Sigmoid colon (tissue), 7 donors: ENCODE measurements at places on chromosomes 5 and 9. TPM values are rescaled to one million over a fixed set of nuclear protein-coding genes. Genes with fewer than 3 reads are reported as not detected.

Gene CAVIN4
- 1.1 TPM for total RNA-seq

Gene PCSK5
- total RNA-seq = 8.1 TPM

Gene BAAT
- not detected for total RNA-seq

Gene IFNE
- total RNA-seq = not detected

Gene PDE8B
- total RNA-seq = 6.1 TPM

Gene CREB3
- 73.1 TPM for total RNA-seq

Gene LRRTM2
- 1.1 TPM for total RNA-seq

Gene OMD
- total RNA-seq = 6.5 TPM

DNA sequence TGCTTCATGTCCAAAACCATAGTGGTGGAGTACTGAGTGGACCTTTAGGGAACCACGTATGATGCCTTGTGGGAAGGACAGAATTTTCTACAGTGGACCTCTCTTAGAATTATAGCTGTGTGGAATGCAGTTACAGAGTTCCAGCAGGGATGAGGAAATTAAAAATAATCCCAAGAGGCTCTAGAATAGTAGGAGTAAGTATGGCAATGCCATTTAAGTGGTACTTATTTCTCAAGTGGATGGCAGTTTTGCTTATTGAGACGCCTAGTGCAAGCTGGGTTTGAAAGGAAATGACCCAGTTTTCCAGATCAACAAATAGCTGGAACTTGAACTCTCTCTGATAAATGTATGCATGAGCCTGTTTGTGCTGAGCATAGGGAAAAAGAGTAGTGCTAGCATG lies 431.6 kb downstream of the PRR16 start:
- DNase-seq = no peak

- peak; percentile 79 for DNase-seq
Measured at GRCh38 chr5:142803428-142804125, 33.4 kb downstream of the ARHGAP26 start.

DNA sequence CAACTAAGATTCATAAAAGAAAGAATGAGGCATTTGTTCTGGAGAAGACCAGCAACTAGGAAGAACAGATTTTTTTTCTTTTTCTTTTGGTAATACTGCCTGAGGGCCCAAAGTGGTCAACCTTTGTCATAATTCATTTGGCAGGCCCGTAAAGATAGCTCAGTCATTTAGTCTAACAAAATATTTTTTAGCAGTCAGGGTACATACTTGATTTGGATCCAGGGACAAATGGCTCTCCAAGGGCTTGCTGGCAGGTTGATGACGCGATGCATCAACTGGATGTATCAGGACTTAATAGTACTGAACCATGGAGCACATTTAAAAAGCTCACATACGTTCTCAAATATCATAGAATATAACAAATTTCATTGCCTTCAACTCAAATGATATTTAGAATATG lies 203.4 kb upstream of the ZNF608 start:
- no peak for DNase-seq

GRCh38 chr5:133839721-133840120 lies 128.7 kb downstream of the C5orf15 start:
- no peak for DNase-seq

GRCh38 chr5:99646011-99646647 lies 717.3 kb upstream of the CHD1 start:
- no peak for DNase-seq

DNA sequence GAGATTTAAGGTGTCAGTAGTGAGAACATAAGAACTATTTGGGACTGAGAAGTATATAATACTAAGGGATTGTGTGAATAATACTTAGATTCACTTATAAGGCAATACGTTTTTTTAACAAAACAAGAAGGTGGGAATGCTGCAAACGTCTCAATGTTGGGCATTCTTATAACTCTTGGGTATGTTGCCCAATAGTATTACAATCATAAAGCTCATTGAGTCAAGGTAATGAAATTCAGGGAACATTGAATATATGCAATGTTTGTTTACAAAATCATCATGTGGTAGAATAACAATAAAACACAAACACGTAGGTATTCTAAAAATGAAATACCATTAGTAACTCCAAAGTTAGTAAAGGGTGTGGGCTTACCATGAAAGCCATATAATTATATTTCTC lies 400.7 kb downstream of the KIAA0825 start:
- no peak for DNase-seq

GRCh38 chr9:34948451-34948850 lies 9.6 kb upstream of the PHF24 start:
- no peak for DNase-seq

DNA sequence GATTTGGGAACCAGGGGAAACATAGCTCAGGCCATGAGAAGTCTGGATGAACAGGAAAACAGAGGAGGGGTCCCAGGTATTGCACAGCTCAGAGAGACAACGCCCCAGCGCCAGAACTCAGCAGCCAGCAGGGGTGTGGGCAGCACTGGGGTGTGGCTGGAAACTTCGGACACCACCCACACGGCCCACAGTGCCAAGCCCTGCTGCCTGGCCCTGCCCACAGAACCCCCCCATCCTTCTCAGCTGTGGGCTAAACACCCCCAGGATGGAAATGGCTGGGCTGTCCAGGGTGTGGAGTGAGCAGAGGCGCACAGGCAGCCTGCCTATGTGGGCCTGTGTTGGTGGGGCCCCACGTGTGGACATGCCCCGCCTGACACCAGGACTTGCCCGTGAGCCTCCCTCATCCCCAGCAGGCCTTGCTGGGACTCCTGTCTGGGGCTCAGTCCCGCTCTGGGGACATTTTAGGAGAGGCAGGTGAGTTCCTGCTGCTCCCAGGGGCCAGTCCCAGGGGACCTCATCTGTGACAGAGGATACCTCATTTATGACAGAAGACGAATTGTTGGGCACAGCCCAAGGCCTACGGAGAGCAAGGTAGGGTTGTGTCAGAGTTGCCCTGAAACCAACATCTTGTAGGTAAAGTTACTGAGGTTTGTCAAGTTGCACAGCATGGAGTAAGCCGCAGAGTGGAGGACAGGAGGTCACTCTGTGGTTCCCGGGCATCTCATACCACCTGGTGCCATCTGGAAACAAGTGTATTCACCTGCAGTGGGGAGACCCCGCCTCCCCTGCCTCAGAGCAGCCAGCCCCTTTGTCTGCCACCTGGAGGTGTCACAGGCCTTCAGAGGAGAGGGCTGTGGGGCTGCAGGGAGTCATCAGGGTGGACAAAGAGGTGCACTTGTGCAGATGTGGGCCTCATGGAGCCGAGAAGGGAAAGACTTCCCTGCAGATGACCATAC lies 183.2 kb downstream of the AUH start:
- no peak for DNase-seq

- DNase-seq = no peak
Measured at GRCh38 chr9:104075801-104076753, 18.0 kb upstream of the SMC2 start.

DNA sequence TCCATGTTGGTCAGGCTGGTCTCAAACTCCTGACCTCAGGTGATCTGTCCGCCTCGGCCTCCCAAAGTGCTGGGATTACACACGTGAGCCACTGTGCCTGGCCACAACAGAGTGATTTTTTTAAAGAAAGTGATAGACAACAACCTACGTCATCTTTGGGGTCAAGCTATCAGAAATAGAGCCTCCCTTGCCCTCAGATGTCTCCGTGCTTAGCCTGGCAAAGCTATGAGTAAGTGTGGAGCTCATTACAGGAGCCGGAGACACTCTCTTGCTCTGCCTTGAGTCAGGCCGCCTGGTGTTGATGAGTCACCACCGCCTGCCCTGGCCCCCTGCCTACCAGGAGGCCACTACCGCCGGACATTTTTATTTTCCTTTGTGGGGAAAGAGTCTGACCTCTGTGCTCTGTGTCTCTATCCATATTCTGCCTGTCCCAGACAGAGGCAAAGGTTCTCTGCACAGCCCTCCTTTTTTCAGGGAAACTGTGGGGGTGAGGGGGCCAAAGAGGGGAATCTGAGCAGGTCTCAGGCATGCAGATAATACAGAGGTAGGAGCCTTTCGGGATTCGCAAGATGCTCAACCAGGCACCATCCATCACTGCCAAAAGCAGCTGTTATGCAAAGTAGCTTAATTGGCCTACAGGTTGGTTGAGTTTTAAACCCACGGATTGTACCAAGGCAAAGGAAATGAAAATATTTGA lies 123.7 kb upstream of the CPEB4 start:
- DNase-seq = peak; percentile 91

DNA sequence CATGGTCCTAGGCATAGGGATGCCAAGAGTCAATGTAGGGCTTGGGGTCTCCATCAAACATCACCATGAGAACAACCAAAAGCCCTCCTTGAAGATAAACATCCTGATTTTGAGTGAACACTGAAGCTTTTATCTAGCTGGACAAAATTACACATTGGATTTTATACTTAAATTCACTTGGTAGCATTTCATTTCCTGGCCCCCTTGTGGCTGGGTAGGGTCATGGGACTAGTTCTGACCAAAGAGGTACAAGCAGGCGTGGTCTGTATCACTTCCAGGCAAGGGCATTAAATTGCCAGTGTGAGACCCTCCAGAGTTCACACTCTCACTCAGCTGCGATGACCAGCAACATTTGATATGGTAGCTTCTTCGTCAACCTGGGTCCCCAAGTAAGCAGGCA lies 320.3 kb downstream of the ACTL7B start:
- DNase-seq = no peak

- DNase-seq = peak; percentile 61
Measured at GRCh38 chr5:334903-335739, 13.6 kb downstream of the AHRR start.

DNA sequence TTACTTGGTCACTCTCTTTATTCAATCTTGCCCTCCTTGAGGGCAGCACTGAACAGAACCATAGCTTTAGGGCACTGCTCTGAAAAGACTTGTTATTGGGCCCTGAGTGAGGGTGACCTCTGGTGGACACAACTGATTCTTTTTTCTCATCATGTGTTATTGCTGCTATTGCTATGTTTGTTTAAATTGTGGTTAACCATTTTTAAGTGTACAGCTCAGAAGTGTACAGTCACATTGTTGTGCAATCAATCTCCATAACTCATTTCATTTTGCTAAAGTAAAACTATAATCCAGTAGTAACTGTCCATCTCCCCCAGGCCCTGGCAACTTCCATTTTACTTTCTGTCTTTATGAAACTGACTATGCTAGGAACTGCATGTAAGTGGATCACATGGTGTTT lies 351.1 kb upstream of the RIOK2 start:
- DNase-seq = no peak

DNA sequence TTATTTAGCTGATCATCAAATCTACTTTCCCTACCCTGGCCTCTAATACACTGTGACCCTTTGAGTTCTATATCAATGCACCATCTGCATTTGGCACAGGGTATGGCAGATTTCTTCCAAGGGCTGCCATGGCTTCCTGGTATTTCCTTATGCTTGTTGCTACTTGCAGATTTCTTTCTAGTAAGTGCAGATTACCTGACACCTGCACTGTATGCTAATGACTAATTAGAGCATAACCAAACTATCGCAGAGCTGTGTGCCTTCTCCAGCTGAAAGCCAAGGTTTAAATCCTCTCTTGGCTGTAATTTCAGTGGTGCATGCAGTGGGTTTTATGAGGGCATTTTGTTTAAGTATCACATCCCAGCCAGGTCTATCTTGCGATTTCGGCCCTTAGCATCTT lies 293.7 kb downstream of the KIF4B start:
- DNase-seq = no peak

DNA sequence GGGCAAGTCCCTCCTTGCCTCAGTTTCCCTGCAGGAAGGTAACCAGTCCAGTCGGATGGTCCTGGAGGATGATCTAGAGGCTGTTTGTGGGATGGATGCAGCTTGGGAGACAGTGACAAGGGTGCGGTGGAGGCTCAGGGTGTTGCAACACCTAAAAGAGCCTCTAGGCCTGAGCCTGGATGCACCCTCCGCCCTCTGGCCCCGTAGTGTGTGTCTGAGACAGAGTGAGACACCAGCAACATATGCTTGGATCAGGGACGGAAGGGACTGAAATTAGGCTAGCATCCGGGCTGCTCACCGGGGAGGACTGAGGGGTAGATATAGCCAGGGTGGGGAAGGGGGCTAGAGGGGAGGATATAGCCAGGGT lies 1.1 kb downstream of the CRAT start:
- peak; percentile 86 for DNase-seq

DNA sequence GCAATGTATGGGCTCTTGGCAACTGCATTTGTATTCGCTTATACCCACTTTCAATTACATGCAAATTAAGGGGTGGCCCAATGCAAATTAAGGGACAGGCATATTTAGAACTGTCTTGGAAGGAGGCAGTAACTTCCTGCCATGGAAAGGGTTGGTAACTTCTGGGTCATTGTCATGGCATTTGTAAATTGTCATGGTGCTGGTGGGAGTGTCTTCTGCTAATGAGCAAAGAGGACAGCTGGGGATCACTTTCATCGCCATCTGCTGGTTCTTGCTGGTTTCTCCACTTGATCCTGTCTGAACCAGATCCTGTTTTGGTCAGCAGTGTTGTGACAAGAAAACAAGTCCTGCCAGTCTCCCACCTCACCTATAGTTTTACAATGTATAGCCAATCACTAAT lies 23.3 kb upstream of the UGT3A2 start:
- DNase-seq = no peak

GRCh38 chr9:70007831-70008230 lies 35.8 kb upstream of the MAMDC2 start:
- DNase-seq = no peak

GRCh38 chr9:4984171-4984620 lies 876 bp upstream of the JAK2 start:
- DNase-seq = no peak

DNA sequence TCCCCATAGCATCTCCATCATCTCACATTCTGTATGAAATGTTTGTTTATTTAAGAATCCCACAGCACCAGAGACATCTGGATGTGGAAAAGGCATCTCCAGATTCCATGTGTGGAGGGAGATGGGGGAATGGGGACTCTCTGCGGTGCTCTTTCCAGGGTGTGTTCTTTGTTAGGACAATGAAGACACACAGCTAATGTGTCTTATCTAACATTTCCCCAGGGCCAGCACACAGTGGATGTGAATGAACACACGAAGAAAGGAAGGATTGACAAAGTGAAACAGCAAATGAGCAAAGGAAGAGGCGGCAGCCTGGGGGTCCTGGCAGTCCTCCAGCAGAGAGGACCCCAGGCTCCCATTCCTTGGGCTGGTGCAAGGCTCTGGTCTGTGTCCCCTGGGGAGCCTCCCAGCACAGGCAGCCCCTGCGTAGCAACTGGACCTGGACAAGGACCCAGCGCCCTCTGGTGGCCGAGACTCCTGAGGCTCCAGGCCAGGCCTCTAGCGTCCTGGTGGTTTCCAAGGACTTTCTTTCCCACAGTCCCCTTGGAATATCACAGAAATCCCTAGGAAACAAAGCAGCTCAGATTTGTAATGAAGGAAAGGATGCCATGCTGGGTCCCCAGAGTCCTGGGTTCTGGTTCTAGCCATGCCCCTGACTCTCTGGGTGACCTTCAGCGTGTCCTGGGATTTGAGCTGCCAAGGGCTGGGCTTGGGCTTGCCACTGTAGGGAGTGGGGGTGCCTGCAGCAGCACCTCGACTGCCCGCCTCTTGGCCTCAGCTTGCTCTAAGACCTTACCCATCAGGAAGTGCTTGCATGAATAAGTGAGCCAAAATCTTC lies 3.5 kb upstream of the PDLIM7 start:
- DNase-seq = peak; percentile 95

GRCh38 chr9:37449862-37450632 lies 15.2 kb downstream of the ZBTB5 start:
- no peak for DNase-seq

- DNase-seq = no peak
Measured at GRCh38 chr5:68115584-68115983, 100.0 kb upstream of the PIK3R1 start.

GRCh38 chr9:8408575-8409190 lies 609.1 kb upstream of the DMAC1 start:
- no peak for DNase-seq
